Frontal cortex (tissue), 4 donors: ENCODE measurements at places on chromosomes 5 and 9. TPM values are rescaled to one million over a fixed set of nuclear protein-coding genes. Genes with fewer than 3 reads are reported as not detected.

CTXN3 gene
- total RNA-seq = 13.9 TPM

PCDHB12 gene
- 12.6 TPM for total RNA-seq

JADE2 gene
- total RNA-seq = 2.4 TPM

LOX gene
- 3.3 TPM for total RNA-seq

TLE1 gene
- total RNA-seq = 32.2 TPM

PCDHGA1 gene
- 3.3 TPM for total RNA-seq

C6 gene
- 0.41 TPM for total RNA-seq

KCNIP1 gene
- total RNA-seq = 15.5 TPM

TAS2R1 gene
- total RNA-seq = not detected

FOXD4L5 gene
- total RNA-seq = under 0.01 TPM

GABRP gene
- total RNA-seq = not detected

ENHO gene
- total RNA-seq = 53.4 TPM

PTPRD gene
- total RNA-seq = 191 TPM

GRIA1 gene
- 207 TPM for total RNA-seq

PLCXD3 gene
- 9.8 TPM for total RNA-seq

SLC25A46 gene
- 212 TPM for total RNA-seq

FYB1 gene
- 1.6 TPM for total RNA-seq

RANBP17 gene
- 190 TPM for total RNA-seq

TMEM232 gene
- 25.7 TPM for total RNA-seq

PFDN1 gene
- 44.8 TPM for total RNA-seq

DNAH5 gene
- 3.7 TPM for total RNA-seq

MEGF10 gene
- 33.0 TPM for total RNA-seq
